Jurkat, Clone E6-1 (cell line): ENCODE measurements at places on chromosomes 4 and X.

DNA sequence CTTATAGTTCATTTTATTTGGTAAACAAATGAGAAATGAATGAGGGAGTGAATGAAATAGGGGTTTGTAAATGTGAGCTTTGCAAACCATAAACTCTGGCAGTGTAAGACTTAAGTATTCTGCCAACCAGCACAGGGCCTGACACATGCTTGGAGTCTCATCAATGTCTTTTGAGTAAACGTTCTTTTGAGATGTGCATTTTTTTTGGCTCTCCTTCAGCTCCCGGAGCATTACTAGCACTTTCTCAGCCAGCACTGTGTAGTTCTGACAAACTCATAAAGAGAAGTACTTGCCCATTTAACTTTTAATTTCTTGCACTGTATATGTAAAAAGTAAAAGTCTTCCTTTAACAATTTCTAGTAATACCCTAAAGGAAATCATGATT is 245.3 kb downstream of the HS3ST1 start:
- no peak for DNase-seq

DNA sequence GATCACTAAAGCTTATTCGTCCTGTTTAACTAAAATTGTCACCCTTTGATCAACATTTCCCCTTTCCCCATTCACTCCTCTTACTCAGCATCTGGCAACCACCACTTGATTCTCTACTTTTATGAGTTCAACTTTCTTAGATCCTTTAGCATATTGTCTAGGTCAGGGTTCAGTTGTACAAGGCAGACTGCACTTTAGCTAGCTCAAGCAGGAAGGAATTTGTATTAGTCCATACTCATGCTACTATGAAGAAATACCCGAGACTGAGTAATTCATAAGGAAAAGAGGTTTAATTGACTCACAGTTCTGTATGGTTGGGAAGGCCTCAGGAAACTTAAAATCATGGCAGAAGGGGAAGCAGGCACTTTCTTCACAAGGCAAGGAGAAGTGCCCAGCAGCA is 44.3 kb downstream of the TASL start:
- DNase-seq = no peak

- DNase-seq = no peak
Measured at GRCh38 chrX:41721590-41721989, 2.4 kb upstream of the GPR82 start.

DNA sequence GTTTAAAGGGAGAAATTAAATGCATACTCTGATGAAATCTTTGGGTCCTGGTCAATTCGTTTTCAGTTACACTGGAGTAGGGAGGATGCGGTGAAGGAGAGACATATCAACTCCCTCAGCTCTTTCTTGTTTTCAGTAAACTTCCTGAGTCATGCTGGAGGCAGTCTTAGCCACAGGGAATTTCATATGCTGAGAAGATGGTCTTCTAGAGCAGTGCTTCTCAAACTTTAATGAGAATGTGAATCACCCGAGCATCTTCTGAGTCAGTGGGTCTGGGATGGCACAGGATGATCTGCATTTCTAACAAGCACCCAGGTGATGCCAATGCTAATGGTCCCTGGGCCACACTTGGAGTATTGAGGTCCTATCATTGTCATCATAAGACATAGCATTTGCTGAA is 214.5 kb downstream of the KIT start:
- DNase-seq = no peak

- no peak for DNase-seq
Measured at GRCh38 chr4:7156761-7157488, 35.4 kb upstream of the SORCS2 start.

DNA sequence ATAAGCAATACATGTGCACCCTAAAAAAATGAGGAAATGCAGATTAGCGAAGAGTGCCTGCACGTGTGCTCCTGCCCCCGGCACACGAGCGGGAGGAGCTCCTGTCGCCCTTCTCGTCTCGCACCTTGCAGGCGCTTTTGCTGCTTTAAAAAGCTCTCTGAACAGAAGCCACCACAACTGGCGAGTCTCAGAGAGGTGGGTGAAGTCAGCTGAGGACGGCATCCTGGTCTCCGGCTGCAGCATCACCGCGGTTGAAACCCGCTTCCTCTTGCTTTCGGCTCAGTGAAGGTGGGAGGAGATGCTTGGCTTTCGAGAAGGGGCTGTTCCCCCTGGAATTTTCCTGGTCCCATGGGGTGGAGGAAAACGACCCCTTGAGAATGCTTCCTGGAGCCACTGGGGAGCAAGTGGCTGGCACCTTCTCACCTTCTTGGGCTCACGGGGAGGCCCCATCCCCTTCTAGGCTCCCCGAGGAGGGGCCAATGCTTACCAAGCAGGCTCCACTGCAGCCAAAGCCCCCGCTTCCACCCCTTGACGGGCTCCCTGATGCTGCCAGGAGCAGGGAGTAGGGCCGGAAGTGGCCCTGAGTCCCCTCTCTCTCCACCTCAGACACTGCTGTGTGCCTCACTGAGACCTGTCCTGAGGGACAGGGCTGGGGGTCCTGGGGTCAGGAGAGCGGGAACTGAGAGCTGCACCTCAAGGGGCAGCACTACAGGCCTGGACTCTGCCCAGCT is 29.2 kb upstream of the MXD4 start:
- peak; percentile 93 for DNase-seq

DNA sequence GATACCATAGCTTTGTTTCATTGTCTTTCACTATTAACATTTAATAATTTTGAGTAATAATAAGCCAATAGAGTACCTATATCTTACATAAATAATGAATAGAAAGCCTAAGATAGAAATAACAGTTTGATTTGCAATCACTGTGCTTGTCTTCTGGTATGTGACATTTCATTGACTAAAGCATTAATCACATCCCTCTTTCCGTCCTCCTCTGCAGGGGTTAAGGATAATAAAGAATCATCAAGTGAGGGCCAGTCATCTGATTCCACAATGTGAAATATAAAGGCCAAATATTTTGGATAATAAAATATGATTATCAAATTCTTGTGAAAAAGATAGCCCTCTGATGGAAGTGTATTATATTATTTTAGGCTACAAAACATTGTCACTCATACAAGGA is 2073.4 kb downstream of the ARAP2 start:
- no peak for DNase-seq

DNA sequence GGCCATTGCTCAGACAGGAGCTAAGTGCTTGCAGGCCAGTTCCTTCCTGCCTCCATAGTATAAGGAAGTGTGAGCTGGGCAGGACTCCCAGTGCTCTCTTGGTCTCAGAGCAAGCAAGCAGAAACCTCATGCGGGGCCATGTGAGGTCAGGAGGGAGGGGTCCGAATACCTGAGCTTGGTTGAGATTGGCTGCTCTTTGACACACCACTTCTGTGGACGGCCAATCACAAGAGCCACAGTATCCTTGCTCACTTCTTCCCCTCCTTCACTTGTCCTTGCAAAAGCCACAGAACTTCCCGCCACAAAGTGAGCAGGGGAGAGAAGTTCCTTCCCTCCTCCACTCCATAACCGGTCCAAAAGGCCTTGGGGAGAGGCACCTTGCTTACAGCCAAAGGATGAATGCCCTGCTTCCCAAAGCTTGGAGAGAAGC is 56.7 kb downstream of the PRPS1 start:
- peak; percentile 49 for DNase-seq

GRCh38 chr4:72970756-72971155 is 98.8 kb downstream of the COX18 start:
- no peak for DNase-seq
